ENCODE measurements at places on chromosomes 4 and X.

DNA sequence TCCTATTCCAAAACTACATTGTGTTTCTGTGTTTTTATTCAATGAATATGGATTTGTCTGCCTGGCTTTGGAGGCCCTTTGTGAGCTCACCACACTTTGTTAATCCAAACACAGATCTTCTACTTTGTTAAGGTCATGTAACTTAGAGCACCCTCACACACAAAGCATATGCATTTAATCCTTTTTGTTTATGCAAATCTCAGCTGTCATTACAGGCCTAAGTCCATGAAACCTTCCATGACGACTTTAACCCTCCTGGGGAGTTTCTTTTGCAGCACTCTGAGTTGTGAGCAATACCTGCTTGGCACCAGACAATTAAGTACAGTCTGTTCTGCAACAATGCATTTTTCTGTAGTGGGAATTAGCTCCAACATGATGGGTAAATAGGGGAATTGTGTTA lies 14.9 kb downstream of the CCSER1 start:
- DNase-seq, result no peak

DNA sequence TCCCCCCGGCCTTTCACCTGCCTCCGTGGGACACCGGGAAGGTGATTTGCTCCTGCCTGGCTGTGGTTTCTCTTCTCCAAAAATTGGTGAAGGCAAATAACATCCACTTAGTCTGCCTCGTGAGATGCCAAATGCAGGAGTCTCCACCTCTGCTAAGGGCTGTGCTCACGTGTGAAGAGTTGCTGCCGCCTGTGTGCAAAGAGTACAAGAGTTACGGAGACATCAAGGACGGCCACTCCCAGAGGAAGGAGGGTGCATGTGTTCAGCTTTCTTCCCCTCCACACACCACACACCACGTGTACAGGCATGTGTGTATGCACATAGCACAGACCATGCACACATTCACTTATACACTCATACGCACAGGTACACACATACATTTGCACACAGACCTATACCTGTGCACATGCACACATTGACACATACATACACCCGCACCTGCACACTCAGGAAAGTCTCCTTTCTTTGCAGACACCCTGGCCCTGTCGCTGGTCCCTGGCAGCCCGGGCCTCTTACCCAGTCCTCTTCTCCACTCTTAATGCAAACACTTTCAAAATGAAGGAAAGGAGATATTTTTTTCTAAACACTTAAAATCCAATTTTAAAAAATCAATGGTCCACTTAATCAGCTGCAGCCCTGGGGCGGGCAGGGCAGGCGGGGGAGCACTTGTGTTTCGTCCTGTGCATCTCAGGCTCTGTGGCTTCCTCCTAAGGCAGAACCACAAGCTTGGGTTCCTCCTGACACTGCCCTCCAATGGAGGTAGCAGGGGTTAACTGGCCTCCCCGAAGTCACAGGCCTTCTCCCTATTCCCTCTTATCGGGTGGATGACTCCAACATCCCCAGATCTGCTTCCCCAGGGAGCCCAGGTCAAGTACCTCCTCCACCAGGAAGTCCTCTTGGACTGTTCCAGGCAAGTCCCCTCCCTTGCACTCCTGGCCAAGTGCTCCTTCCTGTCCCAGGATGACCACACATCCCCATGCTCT lies 103.0 kb downstream of the CPZ start:
- no peak for DNase-seq

- DNase-seq, result no peak
Observed at GRCh38 chr4:123545667-123546572, 149.3 kb downstream of the SPRY1 start.

DNA sequence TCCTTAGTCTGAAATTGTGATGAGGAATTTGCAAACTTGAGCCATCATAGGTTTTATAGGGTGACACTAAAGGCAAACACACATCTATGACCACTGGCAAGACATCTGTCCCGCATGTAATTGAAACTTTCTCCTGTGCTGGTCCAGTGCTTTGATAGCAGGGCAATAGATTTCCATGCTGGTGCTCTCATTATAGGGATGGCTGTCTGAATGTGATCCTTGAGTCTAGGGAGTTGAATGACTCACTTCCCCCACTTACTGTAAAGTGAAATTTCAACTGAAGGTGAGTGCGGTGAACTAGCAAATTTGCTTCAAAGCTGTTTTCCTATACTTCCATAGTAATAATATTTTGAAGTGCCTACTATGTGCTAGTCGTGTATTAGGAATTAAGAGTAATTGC lies 1630.0 kb downstream of the STIM2 start:
- DNase-seq, result no peak

DNA sequence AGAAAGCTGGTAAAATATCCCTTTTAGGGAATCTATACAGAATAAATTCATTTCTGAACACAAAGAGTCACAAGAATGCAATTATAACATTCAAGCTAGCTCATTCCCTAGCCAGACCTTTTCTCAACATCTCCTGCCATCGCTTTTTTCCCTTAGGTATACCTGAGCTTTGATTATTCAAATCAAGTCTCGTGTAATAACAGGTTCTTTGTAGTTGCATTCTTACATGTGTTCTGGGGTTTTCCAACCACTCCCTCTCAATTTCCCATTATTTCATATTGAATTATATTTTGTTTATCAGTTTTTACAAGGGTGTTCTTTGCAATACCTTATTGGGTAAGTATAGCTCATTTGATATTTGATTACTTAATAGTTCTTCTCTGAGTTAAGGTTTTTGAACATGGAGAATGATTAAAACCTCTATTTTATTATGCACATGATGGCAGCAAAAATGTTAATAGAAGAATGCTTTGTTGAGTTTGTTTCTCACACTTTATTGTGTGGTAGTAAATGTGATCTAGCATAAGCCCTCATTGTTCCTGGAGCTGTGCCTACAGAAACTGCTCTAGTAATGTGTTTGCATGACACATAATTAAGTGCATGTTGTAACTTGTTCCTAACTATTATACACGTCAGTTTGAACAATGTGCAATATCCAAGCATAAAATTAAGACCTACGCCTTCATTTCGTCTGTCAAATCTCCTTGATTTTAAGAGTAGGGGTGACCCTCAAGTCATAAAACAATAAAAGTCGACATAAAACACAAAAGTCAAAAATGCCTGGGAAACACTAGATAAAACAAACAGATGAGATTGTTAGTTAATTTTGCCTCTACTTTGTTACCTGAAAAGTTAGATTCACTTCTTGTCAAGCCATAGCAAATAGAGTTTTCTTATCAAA lies 124.0 kb upstream of the POF1B start:
- DNase-seq, result no peak

Data from cerebellum (tissue), 4 donors.